ENCODE measurements at places on chromosomes 5 and 9. TPM values are rescaled to one million over a fixed set of nuclear protein-coding genes. Genes with fewer than 3 reads are reported as not detected.

DNA sequence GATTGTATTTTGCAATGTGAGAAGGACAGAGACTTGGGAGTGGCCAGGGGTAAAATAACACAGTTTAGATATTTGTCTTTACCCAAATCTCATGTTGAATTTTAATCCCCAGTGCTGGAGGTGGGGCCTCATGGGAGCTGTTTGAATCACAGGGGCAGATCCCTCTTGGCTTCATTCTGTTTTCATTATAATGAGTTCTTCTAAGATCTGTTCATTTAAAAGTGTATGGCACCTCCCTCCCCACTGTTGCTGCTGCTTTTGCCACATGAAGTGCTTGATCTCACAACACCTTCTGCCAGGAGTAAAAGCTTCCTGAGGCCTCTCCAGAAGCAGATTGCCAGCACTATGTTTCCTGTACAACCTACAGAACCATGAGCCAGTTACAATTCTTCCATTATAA is 28.1 kb downstream of the COX7C start:
- DNase-seq, result no peak

The SIT1 gene
- not detected for total RNA-seq

The TGFBR1 gene
- 51.7 TPM for total RNA-seq

The LHX6 gene
- total RNA-seq, result 1.5 TPM

- no peak for DNase-seq
Observed at GRCh38 chr5:131274326-131275063, 10.6 kb downstream of the CDC42SE2 start.

DNA sequence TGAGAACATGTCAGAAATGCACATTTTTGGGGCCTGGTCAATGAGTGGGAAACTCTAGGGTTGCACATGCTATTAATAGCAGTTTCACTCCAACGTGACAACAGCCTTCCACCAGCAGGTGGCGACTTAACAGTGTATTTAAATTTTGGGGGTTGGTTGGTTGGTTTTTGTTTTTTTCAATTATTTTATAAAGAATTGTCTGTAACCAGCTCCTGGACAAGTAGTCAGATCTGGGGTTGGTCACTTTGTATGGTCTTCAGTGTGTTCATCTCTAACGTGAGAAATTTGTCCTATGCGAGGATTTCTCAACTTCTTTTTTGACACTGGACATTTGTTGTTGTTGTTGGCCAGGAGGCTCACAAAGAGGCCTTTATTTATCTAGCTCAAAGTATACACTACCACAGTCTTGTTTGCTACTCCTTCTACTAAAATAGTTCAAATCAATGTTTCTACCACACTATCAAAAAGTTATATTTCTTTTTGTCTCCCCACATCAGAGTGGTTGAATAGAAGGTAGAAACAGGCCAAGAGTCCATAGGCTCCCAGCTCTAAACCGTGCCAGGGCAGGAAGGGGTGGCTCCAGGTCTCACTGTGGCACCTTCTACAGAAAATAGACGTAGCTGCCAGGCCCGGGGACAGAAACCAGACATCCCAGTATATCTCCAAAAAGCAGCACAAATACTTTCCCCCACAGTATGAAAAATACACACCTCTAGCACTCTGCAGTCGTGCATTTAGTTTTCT is 110.4 kb downstream of the TRPM6 start:
- peak; percentile 53 for DNase-seq

DNA sequence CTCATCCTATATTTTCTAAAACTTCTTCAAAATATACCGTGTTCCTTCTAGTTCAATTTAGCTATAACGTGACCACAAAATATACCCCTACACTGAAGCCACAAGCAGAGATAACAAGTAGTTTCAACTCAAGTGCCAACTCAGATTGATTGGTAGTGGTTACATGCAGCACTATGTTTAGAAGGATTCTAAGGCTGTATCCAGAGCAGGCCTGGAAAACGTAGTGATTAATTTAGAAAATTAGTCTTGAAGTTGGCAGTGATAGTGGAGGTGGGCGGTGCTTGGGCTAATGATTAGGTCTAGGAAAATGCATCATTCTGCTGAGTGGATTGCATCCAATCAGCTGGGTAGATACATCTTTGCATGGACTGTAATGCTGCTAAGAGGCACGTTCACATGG is 61.5 kb downstream of the MAMDC2 start:
- DNase-seq, result no peak

DNA sequence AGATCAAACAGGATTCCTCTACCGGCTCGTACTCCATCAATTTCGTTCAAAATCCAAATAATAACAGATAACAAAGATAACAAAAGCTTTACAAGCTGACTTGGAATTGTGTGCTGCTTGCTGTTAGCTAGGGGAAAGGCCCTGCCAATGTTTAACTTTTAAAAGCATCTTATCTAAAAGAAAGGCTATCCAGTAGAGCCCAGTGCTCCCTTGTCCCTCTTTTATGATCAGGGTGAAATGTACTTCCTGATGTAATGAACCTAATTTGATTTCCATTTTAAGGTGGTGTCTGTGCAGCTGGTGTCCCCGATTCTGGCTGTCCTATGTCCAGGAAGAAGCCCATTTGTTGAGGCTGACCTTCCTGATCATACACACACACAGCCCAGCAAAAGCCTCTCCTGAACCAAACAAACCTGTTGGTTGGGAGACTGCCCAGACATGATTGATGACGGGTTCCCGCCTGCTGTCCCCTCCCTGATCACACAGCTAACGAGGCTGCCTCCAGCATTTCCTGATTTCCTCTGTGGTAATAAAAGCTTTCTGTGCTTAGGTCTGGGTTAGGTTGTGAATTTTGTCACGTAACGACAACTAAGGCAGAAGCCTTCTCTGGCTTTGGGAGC is 54.1 kb downstream of the PWWP2A start:
- no peak for DNase-seq

DNA sequence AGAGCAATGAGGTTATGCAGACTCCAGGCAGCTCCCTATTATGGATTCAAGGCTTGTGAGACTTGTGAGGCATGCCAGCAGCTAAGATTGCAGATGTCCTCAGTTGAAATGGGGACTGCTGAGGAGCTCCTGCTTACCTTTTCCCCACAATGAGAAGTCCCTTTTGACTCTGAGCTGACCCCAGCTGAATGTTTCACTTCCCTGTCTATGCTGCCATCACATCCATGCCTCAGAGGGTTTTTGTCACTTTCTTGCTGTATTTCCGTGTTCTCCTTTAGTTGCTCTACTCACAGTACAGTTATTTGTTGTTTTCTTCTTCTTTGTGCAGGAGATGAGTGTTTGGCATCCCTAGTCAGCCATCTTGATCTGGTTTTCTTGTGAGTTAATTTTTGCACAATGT is 18.8 kb upstream of the OR2S2 start:
- DNase-seq, result no peak

- DNase-seq, result no peak
Observed at GRCh38 chr5:127892467-127893207, 189.4 kb downstream of the CCDC192 start.

GRCh38 chr9:394347-395052 is 179.8 kb downstream of the DOCK8 start:
- DNase-seq, result no peak

The MAP1B gene
- total RNA-seq, result 564 TPM

DNA sequence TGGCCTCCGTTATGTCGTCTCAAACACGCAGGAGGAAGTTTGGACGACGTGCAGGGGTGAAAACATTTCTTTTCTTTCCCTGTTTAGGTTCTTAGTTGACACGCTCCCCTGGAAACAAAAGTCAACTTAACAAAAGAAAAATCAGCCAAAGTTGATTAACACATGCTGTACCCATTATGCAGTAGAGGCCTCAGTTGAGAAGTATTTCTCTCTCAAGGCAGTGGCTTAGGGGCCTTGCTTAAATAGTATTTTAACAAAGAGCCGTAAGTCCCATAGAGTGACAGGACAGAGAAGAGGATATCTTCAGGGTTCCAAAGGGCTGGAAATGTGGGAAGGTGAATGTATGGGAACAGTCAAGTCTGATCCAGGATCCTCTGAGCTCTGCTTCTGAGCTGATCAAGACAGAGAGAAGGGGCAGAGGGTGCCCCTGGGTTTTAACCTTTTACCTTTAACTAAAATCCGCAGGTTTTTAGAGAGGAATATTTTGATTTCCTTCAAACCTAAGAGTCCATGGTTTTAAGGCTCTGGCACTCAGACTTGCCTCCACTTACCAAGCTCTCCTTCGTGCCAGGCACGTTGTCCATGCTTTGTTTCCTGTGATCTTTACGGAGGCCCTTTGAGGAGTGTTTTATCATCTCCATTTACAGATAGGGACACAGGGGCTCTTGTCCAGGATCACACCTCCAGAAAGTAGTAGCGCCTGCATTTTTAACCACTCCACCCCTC is 629 bp upstream of the CD74 start:
- DNase-seq, result no peak

DNA sequence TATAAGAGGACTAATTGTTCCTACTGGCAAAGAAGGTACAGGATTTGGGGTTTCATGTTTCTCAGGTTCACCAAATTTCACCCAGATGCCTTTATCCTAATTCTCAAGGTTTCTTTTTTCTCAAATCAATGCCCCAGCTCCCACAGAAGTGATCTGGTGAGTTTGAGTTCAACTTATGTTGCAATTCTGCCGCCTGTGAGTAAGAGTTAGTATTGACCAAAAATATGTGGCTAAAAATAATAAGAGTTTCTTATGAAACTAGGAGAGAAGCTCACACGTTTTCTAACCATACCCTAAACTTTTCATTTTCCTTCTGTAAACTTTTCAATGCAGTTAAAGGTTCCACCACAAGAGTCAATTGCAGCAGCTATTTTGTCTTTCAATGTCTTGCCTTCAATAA is 15.1 kb downstream of the SLCO6A1 start:
- no peak for DNase-seq

- DNase-seq, result no peak
Observed at GRCh38 chr5:138541511-138542179, 1.4 kb downstream of the ETF1 start.

GRCh38 chr5:34519489-34520220 is 136.5 kb upstream of the RAI14 start:
- DNase-seq, result no peak

The OBP2B gene
- total RNA-seq, result not detected

- DNase-seq, result no peak
Observed at GRCh38 chr5:65127161-65127901, 354.4 kb downstream of the ADAMTS6 start.

DNA sequence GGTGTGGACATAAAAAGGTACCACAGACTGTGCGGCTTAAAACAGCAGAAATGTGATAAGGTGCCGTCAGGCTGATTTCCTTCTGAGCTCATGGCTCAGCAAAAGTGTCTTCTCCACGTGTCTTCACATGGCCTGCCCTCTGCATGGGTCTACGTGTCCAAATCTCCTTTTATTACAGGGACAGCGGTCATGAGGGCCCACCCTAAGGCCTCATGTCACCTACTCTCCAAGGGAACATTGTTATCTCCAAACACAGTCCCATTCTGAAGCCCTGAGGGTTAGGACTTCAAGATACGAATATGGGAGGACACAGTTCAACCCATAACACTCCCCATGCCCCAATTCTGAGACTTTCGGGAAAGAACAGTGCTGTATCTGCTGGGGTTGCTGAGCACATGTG is 35.2 kb downstream of the COL23A1 start:
- no peak for DNase-seq

The PFN3 gene
- not detected for total RNA-seq

DNA sequence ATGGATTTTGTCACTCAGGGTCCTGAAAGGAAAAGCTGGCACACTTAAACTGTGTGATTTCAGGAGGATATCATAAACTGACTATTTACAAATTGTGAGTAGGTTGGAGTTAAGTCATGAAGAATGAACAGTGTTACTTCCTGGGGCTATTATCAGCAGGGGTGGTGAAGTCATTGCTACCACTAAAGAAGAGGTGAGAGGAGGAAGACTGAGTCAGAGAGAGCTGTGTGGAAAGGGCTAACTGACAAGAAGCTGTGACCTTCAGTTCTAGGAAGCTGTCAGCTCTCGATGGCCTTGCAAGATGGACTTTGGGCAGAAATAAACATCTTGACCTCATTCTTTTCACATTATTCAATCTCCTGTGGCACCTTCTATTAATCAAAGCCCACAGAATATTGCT is 72.3 kb upstream of the STARD4 start:
- no peak for DNase-seq

The DNAJA1 gene
- 141 TPM for total RNA-seq

DNA sequence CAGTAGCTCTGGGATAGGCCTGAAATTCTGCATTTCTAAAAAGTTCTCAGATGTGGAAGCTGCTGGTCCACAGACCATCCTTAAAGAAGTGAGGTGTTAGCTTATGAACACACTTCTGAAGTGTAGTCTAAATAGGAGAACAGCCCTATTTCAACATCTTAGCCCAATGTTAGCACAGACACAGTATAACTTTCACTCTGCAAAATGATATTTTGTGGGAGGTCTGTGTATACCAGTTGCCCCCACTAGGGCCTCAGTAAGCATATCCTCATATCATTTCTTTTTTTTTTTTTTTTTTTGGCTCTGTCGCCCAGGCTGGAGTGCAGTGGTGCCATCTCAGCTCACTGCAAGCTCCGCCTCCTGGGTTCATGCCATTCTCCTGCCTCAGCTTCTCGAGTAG is 7.5 kb upstream of the HABP4 start:
- DNase-seq, result no peak

- no peak for DNase-seq
Observed at GRCh38 chr9:5536684-5537083, 26.4 kb downstream of the PDCD1LG2 start.

GRCh38 chr5:91219091-91219802 is 163.9 kb downstream of the ARRDC3 start:
- no peak for DNase-seq

DNA sequence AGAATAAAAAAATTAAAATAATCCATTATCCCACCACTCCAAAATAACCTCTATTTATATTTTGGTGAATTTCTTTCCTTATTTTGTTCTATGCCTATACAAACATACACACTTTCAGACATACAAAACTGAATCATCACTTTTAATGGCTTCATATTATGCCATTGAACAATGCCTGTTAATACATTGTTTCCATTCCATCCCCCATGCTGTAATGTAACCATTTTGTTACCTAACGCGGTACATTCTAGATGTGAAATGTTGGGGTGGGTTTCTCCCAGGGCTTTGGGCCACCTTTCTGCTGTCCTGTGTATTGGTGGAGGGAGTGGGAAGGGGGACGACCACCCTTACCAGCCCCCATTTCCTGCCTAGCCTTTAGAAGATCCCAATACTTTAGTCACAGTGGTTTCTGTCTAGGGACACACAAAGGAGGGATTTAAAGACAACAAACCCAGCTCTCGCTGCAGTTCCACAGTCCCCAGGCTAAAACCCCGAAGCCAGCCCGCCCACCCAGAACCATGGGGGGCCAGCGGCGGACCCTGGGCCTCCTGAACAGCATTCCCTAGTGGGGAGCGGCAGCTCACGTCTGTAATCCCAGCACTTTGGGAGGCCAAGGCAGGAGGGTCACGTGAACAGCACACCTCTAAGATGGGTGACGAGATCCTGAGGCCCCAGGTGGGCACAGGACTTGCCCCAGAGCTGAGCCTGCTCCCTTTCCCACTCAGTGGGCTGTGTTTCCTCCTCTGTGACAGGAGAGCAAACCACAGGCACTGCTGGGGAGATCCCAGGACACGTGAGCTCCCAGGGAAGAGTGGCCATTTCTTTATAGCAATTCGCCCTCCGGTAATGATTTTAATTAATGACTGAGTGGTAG is 56.9 kb upstream of the STXBP1 start:
- no peak for DNase-seq

GRCh38 chr5:147017621-147018020 is 139.1 kb upstream of the PPP2R2B start:
- no peak for DNase-seq
